Muscle of back (tissue), 13 donors: ENCODE measurements at places on chromosomes 13 and 19. TPM values are rescaled to one million over a fixed set of nuclear protein-coding genes. Genes with fewer than 3 reads are reported as not detected.

DNA sequence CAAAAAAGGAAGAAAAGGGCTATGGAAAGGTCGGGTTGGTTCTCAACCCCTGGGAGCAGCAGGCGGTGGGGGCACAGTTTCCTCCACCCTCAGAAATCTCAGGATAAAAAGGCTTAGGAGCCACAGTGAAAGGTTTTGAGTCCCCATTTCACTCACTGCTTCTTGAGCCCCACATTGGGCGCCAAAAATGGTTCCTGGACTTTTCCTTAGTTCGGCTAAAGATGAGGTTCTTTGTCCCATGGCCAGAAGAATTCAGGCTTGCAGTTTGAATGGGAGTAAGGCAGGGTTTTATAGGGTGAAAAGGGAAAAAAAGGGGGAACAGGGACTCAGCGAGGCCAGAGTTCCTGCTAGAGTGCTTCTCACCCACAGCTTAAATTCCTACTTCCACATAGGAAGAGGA, 179.5 kb downstream of the GGACT start:
- DNase-seq, result no peak

DNA sequence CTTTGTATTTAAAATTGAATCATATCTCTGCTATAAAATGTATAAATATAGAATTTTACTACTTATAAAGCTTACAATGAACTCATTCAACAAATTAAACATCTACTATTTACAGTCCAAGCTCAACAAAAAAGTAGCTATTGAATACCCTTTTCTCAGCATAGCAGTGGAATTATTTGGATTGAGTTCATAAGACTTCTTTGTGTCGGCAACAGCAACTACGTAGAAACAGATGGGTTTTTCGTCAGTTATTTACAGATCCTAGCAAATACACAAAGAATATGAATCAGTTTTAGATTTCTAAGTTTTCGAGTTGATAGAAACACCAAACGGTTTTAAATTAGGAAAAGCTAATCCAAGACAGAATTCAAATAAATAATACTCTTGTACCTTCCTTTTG, 10.4 kb upstream of the NEK3 start:
- no peak for DNase-seq

GRCh38 chr19:11832253-11832912, 16.1 kb upstream of the ZNF439 start:
- DNase-seq, result no peak

- DNase-seq, result peak; percentile 32
These were observed 22.5 kb upstream of the SHKBP1 start for GRCh38 chr19:40553885-40554857.

DNA sequence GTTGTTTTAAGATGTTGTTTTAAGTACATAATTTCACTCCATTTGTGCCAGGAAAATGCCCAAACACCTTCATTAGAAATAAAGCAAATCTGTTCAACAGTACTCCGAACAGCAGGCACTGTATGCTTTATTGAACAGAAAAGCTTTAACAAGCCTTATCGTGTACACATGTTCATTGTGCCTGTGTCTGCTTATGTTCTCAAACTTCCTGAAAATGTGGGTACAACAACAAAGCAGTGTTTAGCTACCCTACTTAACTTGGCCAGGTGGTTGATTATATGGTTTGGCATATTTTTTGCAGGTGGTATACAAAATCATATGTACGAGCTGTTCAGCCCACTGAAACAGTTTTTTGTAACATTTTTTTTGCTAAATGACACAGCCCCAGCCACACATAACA, 718.0 kb downstream of the DACH1 start:
- no peak for DNase-seq

GRCh38 chr13:37410316-37410715, 188.3 kb downstream of the POSTN start:
- no peak for DNase-seq

DNA sequence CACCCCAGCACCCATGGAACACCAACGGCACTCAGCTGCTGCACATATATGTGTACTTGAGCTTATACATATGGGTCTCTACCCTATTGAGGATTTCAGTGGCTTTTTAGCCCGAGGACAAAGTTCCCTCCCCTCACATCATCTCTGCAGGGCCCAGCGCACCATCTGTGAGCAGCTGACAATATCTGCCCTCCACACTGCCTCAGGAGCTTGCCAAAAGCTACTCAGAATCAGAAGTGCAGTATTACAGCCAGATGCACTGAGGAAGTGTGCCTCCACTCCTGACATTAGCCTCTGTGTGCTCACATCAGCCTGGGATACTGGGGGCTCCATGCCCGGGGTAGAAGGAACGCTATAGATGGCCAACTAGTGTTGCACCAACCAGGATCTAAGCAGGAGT, 903.9 kb downstream of the UQCRFS1 start:
- no peak for DNase-seq

- no peak for DNase-seq
These were observed 107.7 kb downstream of the COL4A1 start for GRCh38 chr13:110199046-110199831.

- DNase-seq, result no peak
These were observed 572.7 kb downstream of the FGF9 start for GRCh38 chr13:22243469-22244163.

GRCh38 chr19:38665950-38666662, 18.7 kb downstream of the ACTN4 start:
- DNase-seq, result peak; percentile 86

The SIGLEC14 gene
- polyA plus RNA-seq, result 2.4 TPM

The SIAH3 gene
- 0.08 TPM for polyA plus RNA-seq

The TMEM38A gene
- polyA plus RNA-seq, result 110 TPM
